ENCODE measurements at places on chromosomes 6 and 20. TPM values are rescaled to one million over a fixed set of nuclear protein-coding genes. Genes with fewer than 3 reads are reported as not detected.

DNA sequence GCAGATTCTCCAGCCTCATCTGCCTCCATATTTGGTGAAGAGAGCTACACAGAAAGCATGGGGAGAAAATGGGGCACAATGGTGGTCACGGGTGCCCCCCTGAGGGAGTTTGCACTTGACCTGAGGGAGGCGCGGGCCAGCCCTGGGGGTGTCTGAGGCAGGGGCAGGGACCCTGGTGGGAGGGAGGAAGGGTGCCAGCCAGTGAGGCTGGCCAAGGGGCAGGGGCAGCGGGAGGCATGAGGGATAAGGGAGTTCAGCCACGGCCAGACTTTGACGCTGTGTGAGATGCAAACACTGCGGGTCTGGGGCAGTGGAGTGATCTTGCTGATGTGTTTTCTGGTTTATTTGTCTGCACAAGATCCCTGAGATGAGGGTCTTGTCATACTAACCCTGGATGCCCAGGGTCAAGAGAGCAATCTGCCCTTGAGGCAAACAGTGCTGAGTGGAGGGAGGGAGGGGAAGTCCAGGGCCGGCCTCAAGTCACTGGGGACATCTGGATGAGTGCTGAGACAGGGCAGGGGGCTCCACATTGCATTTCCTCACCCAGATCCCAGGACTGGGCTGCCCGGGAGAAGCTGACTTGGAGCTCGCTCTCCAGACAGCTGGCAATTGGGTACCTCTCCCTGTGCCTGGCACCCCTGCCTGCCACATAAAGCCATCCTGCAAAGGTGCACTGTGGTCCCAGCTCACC, 8.8 kb upstream of the PCMTD2 start:
- H3K36me3 ChIP-seq = no peaks in the 10 kb centered on the region
- H3K4me3 ChIP-seq = no peak overlapping the region
- H3K27me3 ChIP-seq = no peaks in the 10 kb centered on the region
- peak; percentile 6 for DNase-seq

GRCh38 chr6:143958839-143959399, 49.1 kb downstream of the PLAGL1 start:
- H3K27ac ChIP-seq = no peak overlapping the region
- peaks cover 4% of the 10 kb centered on the region for H3K4me1 ChIP-seq

- no peak overlapping the region for H3K4me3 ChIP-seq
- no peaks in the 10 kb centered on the region for H3K27me3 ChIP-seq
- H3K36me3 ChIP-seq = no peaks in the 10 kb centered on the region
- DNase-seq = no peak
- peaks cover 4% of the 10 kb centered on the region for H3K4me1 ChIP-seq
- H3K27ac ChIP-seq = no peak overlapping the region
These were observed 4.2 kb downstream of the CLIC5 start for GRCh38 chr6:46011188-46012085.

DNA sequence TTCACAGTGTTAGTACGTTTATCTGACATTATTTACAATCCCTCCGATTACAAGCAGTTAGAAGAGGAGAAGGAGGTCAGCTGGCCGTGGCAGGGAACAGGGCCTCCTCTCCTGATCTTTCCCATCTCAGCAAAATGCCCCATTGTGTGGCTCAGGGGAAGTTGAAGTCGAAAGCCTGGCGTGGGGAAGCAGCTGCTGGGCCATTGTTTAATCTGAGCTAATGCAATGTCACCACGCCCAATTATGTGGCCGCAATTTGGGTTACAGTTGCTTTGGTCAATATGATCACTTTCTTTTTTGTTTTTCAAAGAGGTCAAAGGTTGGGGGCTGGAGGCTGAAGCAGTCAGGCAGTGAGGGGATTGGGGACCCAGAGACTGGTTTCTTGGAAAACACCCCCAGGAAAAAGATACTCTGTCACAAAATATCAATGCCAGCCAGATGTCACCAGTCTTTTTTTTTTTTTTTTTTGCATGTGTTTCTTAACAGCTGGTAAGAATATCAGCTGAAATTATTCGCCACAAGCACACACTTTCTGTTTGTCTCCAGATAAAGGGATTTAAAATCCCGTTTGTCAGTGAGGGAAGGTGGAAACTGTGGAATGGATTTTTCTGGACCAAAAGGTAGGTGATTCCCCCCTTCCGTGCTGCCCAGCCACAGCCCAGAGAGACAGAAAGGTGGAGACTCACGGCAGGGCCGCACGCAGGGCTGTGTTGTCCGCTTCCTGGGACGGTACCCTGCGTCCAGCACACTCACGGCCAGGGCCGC, 24.6 kb downstream of the DLL1 start:
- H3K27ac ChIP-seq = no peak overlapping the region
- no peak for DNase-seq
- H3K27me3 ChIP-seq = no peaks in the 10 kb centered on the region
- H3K4me1 ChIP-seq = no peaks in the 10 kb centered on the region
- H3K36me3 ChIP-seq = no peaks in the 10 kb centered on the region

GRCh38 chr20:9071976-9072726, 3.3 kb downstream of the PLCB4 start:
- H3K36me3 ChIP-seq = no peaks in the 10 kb centered on the region
- no peak overlapping the region for H3K4me3 ChIP-seq
- H3K27me3 ChIP-seq = no peaks in the 10 kb centered on the region
- peaks cover 2% of the 10 kb centered on the region for H3K4me1 ChIP-seq
- DNase-seq = no peak
- H3K27ac ChIP-seq = no peak overlapping the region

DNA sequence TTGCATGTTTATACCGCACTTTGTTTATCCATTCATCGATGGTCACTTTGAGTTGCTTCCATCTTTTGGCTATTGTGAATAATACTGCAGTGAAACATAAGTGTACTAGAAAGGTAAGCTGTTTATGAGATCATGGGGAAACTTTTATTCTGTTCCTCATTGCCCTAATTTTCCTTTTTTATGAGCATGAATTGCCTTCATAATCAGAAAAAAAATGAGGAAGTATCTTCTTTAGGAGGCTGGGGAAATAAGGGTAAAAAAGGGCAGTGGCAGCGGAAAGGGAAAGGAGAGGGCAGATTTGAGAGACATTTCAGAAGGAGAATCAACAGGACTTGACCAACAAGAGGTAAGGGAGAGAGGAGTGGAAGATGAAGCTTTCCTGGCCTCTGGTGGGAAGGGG, 14.3 kb upstream of the SERINC3 start:
- H3K27ac ChIP-seq = no peak overlapping the region
- H3K27me3 ChIP-seq = no peaks in the 10 kb centered on the region
- H3K4me1 ChIP-seq = peaks cover 4% of the 10 kb centered on the region
- H3K4me3 ChIP-seq = no peak overlapping the region

- no peak overlapping the region for H3K27ac ChIP-seq
- no peak overlapping the region for H3K4me3 ChIP-seq
- no peaks in the 10 kb centered on the region for H3K4me1 ChIP-seq
- H3K27me3 ChIP-seq = no peaks in the 10 kb centered on the region
- no peaks in the 10 kb centered on the region for H3K36me3 ChIP-seq
These were observed 211.7 kb downstream of the LMBRD1 start for GRCh38 chr6:69584913-69585729.

GRCh38 chr20:38730989-38731737, 6.9 kb downstream of the SLC32A1 start:
- H3K36me3 ChIP-seq = no peaks in the 10 kb centered on the region
- H3K27me3 ChIP-seq = no peaks in the 10 kb centered on the region
- H3K27ac ChIP-seq = no peak overlapping the region

DNA sequence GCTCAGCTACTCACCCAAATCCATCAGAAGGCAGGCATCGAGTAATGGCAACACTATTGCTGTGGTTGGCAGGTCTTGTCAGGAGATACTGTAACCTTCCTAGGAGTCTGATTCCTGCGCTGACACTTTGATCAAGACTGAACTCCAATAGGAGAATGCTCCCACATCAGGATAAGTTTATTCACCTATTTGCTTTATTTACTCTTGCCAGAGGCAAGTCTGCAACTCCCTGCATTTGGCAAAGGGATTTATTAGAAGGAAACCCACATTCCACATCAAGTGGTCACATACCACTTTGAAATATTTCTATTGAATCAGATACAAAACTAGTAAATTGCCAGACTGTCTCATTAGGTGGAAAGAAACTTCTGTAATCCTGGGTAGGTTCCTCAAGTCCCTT, 43.5 kb downstream of the ZFAND3 start:
- H3K4me3 ChIP-seq = no peak overlapping the region
- H3K36me3 ChIP-seq = no peaks in the 10 kb centered on the region
- no peak overlapping the region for H3K27ac ChIP-seq
- H3K27me3 ChIP-seq = no peaks in the 10 kb centered on the region
- H3K4me1 ChIP-seq = peaks cover 3% of the 10 kb centered on the region

DNA sequence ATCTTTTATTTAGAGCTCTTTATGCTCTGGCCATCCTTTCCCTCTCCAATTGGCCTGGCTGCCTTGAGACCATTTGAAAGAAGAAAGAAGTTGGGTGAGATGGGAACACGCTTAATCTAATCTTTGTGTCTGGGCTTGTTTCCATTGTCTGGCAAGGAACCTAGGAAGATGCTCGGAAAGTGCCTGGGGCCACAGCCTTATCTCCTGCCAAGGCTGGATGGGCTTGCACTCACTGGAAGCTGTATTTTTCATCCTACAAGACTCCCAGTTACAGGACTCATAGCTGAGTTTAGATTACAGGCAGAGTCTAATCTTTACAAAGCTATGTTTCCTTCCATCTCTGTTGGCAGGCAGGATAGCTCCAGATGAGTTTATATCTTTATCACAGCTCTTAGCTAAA, 33.1 kb upstream of the CDYL start:
- DNase-seq = no peak
- no peak overlapping the region for H3K27ac ChIP-seq
- no peaks in the 10 kb centered on the region for H3K4me1 ChIP-seq
- H3K36me3 ChIP-seq = no peaks in the 10 kb centered on the region

DNA sequence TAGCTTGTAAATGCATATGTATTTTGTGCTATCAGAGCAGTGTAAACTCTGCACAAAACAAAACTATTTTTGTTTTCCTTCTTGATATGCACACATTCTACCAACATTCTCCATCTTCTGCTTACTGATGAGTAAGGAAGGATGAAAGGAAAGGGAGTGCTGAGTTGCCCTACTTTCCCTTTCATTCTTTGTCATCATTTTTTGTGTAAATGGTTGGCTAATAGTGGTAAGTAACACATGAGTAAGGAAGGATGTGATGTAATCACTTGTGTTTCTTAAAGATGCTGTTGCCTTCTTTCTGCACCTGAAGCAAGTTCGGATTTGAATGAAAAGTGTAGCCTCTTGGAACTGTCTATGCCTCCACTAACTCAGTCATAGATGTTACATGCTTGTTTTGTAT, 4.6 kb upstream of the REV3L start:
- no peak overlapping the region for H3K4me3 ChIP-seq
- H3K27me3 ChIP-seq = no peaks in the 10 kb centered on the region
- peaks cover 2% of the 10 kb centered on the region for H3K4me1 ChIP-seq
- DNase-seq = no peak
- no peaks in the 10 kb centered on the region for H3K36me3 ChIP-seq

LPA gene
- total RNA-seq = 0.27 TPM

ZFP57 gene
- not detected for total RNA-seq

PBOV1 gene
- not detected for total RNA-seq

CALHM6 gene
- total RNA-seq = 1.6 TPM

Measured in ovary (tissue), 10 donors.